Astrocyte of the hippocampus (primary cell): ENCODE measurements at places on chromosomes 1 and 21.

- no peak for DNase-seq
Observed at GRCh38 chr1:246364415-246364941, 142.6 kb downstream of the SMYD3 start.

DNA sequence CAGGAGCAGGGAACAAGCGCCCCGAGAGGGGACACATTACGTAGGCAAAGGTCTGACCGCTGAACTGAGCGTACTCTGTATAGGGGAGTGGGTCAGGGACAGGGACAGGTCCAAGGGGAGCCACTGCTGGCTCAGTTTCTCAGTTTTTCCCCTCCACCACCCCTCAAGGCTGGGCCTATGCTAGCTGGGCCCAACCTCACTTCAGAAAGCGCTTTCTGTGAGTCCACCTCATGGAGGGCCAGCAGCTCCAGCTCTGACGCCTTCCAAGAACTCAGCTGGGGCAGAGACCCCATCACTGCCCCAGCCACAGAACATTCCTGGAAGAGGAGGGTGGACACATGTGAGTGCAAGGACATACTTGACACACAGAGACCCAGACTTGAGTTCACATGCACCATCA is 242.0 kb downstream of the FOXD2 start:
- no peak for DNase-seq

DNA sequence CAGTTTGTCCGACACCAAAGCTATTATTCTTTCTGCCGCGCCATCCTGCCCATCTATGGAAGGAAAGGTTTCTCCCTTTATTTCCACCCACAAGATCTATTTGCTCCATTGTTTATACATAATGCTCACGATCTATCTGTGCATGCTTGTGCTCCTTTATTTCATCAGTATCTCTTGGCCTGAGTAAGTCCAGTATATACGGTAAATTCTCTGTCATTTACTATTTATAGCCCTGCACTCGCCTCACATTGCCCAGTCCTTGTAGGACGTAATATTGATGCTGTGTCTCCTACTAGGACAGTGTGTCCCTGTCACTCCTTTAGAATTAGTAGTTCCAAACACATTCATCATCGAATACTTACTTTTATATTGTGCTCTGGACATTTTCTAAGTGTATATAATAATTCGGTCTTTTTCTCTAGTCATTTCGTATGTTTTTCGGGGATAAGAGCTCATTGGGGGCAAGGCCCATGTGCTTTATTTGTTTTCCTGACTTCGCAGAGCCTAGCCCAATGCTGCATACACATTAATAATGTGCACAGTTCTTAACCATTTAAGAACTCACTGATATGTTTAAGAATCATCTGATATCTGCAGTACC is 3.1 kb upstream of the NID1 start:
- no peak for DNase-seq

DNA sequence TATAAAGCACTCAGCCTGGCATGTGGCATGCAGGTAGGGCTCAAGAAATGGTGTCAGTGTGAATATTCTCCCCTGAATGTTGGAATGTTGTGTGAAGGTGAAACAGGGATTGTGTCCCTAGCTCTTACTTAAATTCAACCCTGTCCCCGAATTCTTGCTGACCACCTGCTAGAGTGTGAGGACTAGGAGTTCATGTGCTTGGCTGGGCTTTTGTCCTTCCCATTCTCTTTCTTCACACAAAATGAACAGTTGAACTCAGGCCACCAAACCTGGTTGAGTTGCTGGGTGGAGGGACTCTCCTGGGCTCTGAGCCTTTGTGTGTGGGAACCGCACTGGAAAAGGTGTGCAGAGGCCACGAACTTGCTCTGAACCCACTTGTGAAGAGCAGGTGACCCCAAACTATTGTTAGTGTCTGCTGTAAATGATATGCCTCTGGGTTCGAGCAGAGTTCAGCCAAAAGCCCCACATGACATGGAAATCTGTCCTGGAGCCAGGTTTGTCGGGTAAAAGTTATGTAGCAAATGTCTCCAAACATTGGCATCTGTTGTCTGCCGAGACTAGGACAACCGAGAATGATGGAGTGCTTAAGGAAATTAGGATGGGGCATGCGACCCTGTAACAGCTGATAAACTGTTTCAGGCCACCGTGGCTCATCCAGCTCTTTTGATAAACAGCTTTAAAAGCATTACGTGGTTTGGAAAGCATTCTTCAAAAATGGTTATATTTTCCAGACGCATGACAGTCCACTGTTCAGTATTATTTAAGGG is 144.2 kb downstream of the DHRS3 start:
- no peak for DNase-seq

- no peak for DNase-seq
Observed at GRCh38 chr1:192766876-192767275, 42.0 kb upstream of the RGS2 start.
